ENCODE measurements at places on chromosomes 3 and 15.

DNA sequence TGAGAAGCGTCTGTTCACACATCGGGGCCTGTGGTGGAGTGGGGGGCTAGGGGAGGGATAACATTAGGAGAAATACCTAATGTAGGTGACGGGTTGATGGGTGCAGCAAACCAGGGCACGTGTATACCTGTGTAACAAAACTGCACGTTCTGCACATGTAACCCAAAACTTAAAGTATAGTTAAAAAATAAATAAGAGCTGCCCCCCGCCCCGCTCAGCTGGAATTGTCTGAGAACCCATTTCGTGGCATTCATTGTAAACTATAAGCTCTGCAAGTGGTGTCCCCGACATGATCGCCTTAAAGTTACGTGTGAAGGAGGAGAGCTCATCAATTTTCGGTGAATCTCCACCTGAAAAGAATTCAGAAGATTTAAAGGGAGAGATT lies 7.3 kb upstream of the LIPH start:
- DNase-seq: no peak

GRCh38 chr15:83380682-83381081 lies 66.5 kb upstream of the SH3GL3 start:
- DNase-seq: peak; percentile 63

DNA sequence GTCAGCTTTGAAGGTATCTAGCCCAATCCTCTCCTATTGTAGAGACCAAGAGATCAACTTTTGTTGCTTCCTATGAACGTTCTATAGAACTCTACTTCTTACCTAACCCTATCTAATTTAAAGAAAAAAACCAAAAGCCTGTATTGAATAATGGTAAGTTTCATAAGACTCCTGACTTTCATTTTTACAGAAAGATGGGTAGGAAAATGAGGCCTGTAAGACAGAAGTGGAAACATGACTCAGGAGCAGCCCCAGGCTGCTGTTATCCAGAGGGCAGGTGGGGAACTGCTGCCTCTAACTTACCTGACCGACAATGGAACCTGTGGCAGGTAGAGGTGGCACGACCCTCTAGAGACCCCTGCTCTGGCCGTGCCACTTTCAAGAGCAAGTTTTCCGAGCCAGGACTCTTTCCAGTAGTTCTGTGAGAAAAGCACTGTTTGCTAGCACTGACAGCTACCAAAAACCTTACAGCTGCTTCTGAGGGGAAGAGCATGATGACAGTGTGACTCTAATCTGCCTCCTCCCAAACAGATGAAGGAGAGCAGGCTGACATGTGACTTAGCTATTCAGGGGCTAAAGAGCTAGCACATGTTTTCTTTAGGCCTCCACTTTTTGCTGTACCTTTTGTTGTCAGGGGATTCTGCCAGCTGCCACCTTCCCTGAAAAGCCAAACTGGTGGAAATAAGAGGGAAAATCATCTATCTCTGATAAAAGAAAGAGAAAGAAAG lies 17.5 kb downstream of the POPDC2 start:
- DNase-seq: no peak

GRCh38 chr3:60577601-60578000 lies 673.7 kb downstream of the FHIT start:
- DNase-seq: no peak

DNA sequence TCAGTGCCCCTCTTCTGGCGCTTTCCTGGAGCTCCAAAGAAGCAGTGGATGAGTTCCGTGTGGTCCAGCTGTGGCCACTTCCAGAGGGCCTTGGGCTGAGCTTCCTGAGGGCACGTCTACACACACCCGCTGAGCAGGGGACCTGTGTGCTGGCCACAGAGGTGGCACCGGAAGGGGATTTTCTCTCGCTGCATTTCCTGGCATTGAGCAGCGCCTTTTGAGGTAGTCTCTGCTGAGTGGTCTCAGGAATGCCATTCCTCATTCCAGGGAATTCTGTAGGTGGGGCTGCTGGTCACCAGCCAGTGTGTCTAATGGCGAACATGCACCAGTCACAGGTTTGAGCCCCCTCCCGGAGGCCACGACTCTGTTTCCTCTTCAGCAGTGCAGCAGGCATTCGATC lies 48.1 kb downstream of the AMOTL2 start:
- DNase-seq: no peak

DNA sequence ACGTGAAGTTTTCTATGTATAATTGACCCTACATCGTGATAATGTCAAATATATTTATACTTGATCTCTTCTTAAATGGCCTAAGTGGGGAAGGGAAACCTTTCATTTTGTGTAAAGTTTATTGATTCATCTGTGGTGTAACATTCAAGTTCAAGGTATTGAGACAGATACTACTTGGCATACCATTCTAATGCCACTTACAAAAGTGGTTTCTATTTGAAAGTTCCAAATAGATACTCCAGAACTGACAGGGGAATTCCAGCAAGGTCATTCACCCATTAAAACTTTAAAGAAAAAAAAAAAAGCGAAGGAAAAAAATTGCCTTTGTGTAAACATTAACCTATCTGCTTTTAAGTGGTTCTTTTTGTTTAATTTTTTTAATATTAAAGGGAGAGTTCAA lies 45.3 kb upstream of the MAP3K13 start:
- DNase-seq: no peak

DNA sequence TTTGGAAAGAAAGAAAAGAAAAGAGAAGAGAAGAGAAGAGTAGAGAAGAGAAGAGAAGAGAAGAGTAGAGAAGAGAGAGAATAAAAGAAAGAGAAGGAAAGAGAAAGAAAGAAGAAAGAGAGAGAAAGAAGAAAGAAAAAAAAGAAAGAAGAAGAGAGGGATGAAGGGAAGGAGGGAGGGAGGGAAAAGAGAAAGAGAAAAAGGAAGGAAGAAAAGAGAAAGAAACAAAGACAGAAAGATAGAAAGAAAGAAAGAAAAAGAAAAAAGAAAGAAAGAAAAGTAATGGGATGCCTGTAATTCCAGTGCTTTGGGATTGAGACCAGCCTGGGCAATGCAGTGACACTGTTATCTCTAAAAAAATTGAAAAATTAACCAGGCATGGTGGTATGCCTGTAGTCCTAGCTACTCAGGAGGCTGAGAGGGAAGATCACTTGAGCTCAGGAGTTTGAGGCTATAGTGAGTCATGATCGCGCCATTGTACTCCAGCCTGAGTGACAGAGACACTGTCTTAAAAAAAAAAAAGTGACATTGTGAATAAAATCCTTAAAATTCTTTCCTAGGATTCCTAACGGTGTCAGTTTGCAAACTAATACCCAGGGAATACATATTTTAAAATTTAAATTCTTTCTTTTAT lies 1.7 kb downstream of the RASL12 start:
- DNase-seq: no peak

- DNase-seq: no peak
Observed at GRCh38 chr15:29095746-29096145, 173.9 kb downstream of the NSMCE3 start.

GRCh38 chr3:15822281-15822680 lies 24.5 kb upstream of the ANKRD28 start:
- DNase-seq: no peak

DNA sequence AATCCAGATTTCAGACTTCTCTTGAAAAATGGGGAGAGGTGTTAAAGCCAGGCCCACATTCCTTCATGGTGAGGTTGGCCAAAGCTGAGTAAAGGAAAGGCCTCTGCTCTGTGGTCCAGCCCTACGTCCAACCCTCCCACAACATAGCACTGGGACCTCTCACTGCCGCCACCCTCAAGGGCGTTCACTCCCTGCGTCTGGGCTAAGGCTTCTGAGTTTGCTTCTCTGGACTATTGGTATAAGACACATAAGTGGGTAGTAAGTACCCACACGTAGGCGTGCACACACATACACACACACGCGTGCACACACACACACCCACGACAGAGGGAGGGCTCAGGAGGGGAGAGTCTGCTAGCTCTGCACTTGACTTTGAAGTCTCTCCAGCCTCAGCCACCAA lies 80.2 kb upstream of the PXYLP1 start:
- DNase-seq: no peak

DNA sequence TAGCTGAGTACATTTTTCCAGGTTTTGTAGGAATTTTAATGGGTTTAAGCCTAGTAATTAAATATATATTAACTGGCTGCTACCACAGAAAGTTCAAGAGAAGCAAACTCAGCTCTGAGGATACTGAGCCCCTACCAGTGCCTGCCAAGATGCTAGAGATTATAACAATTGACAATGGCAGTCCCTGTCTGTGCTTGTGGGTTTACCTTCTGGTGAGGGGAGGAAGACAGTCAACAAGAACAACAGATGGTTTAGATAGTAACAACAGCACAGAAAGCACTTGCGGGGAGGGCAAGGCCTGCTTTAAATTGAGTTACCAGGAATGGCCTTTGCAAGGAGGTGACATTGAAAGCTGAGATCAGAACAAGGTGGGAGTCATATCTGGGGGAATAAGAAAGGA lies 56.6 kb upstream of the ARHGEF3 start:
- peak; percentile 1 for DNase-seq

DNA sequence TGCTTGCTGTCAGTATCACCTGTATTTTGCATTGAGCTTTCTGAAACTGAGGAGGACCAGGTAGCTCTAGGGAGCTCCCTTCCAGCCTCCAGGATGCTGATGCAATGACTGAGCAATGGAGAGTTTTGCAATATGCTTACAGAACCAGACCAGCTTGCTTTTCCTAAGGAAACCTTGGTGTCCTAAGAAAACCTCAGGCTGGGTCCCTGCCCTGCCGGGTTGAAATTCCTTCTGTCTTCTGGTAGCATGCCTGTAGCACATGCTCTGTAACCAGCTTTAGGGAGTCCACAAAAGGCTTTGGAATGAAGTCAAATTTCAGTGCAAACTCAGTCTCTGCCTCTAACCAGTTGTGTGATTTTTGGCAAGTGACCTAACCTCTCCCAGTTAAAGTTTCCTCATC lies 65.8 kb upstream of the GSK3B start:
- no peak for DNase-seq

- no peak for DNase-seq
Observed at GRCh38 chr15:98743177-98743576, 94.8 kb downstream of the IGF1R start.

Measured in NCI-H526 (cell line).